ENCODE measurements at places on chromosomes 7 and 10. TPM values are rescaled to one million over a fixed set of nuclear protein-coding genes. Genes with fewer than 3 reads are reported as not detected.

The CPED1 gene
- total RNA-seq: 20.2 TPM

The CYP26A1 gene
- not detected for total RNA-seq

The CPN1 gene
- total RNA-seq: not detected

The C10orf67 gene
- not detected for total RNA-seq

The ANKRD2 gene
- not detected for total RNA-seq

The CFTR gene
- total RNA-seq: 50.5 TPM

The LIPK gene
- total RNA-seq: not detected

The LIPJ gene
- total RNA-seq: not detected

The CDK1 gene
- total RNA-seq: 0.80 TPM

The NUDT13 gene
- total RNA-seq: 4.4 TPM

The CCL24 gene
- total RNA-seq: 2.2 TPM

The SPDYE8 gene
- total RNA-seq: not detected

The KLLN gene
- not detected for total RNA-seq

The ADAM12 gene
- total RNA-seq: 0.14 TPM

The SPDYE16 gene
- total RNA-seq: not detected

The HOXA10 gene
- total RNA-seq: 39.9 TPM

The SEMA3A gene
- 5.6 TPM for total RNA-seq

The MLXIPL gene
- 34.8 TPM for total RNA-seq

The PPP1R17 gene
- not detected for total RNA-seq

The ZNF117 gene
- 48.6 TPM for total RNA-seq

The CHST3 gene
- total RNA-seq: 3.5 TPM

The NKX1-2 gene
- total RNA-seq: not detected

The PLCE1 gene
- 100 TPM for total RNA-seq

The TMEM270 gene
- total RNA-seq: not detected

The PPA1 gene
- 112 TPM for total RNA-seq

The DDX50 gene
- total RNA-seq: 31.6 TPM

The LRRC4 gene
- 1.1 TPM for total RNA-seq

The SP8 gene
- total RNA-seq: not detected

The PNLIPRP3 gene
- total RNA-seq: not detected

The MSRB2 gene
- total RNA-seq: 12.3 TPM

The PRKG1 gene
- total RNA-seq: 17.6 TPM

The NODAL gene
- total RNA-seq: not detected

The OR2A1 gene
- total RNA-seq: not detected

The MACROH2A2 gene
- 1.6 TPM for total RNA-seq

The SCIN gene
- total RNA-seq: 107 TPM

The TMEM106B gene
- total RNA-seq: 81.0 TPM

The DDIT4 gene
- 64.5 TPM for total RNA-seq

The AOC1 gene
- total RNA-seq: 143 TPM

The HECTD2 gene
- 6.8 TPM for total RNA-seq

The SH2D4B gene
- not detected for total RNA-seq

The ATP5F1C gene
- 492 TPM for total RNA-seq

The ADAP1 gene
- 143 TPM for total RNA-seq

The CLDN3 gene
- total RNA-seq: 1,655 TPM

The SPDYE1 gene
- not detected for total RNA-seq

The ANXA8L1 gene
- total RNA-seq: not detected

The TMEM229A gene
- not detected for total RNA-seq

The MYO1G gene
- 8.2 TPM for total RNA-seq

The PTN gene
- total RNA-seq: 3.7 TPM

The TAX1BP1 gene
- total RNA-seq: 121 TPM

The HOXA13 gene
- 47.8 TPM for total RNA-seq

The GIMAP1 gene
- total RNA-seq: 0.40 TPM

The SYT15 gene
- 0.32 TPM for total RNA-seq

The ASAH2 gene
- 0.75 TPM for total RNA-seq

Measured in transverse colon (tissue), 4 donors.